ENCODE measurements at places on chromosomes 4 and X. TPM values are rescaled to one million over a fixed set of nuclear protein-coding genes. Genes with fewer than 3 reads are reported as not detected.
A peak's percentile ranks its signal among the peaks of the same experiment; 100 is the strongest.

- no peaks in the 10 kb centered on the region for H3K36me3 ChIP-seq
- peak within 1 kb of the TSS; percentile 99 for H3K27ac ChIP-seq
- H3K27me3 ChIP-seq: no peaks in the 10 kb centered on the region
- peak; percentile 91 for DNase-seq
Observed at GRCh38 chr4:76305971-76306881, at the start of gene STBD1. STBD1 (plus strand) TSS chr4:76306733; CDS start chr4:76306770, 37 bp downstream.

DNA sequence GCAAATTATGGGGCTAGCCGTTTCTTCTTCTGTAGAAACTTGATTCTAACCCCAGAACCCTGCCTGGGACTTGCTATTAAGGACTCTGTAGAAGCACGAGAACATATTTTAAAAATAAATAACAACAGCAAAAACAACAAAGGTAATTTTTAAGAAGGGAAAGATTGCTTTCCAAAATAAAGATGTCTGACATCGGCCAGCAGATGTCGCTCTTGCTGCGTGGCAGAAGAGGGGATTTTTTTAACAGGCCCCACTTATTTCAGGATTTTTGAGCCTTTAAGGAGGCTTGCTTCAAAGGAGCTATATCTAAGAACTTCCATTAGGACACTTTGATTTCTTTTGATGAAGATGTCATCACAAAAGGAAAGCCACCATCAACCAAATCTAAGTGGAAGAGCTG lies 62.8 kb upstream of the EGFL6 start:
- no peaks in the 10 kb centered on the region for H3K27me3 ChIP-seq
- no peaks in the 10 kb centered on the region for H3K4me1 ChIP-seq
- no peak overlapping the region for H3K27ac ChIP-seq
- H3K4me3 ChIP-seq: no peak overlapping the region

DNA sequence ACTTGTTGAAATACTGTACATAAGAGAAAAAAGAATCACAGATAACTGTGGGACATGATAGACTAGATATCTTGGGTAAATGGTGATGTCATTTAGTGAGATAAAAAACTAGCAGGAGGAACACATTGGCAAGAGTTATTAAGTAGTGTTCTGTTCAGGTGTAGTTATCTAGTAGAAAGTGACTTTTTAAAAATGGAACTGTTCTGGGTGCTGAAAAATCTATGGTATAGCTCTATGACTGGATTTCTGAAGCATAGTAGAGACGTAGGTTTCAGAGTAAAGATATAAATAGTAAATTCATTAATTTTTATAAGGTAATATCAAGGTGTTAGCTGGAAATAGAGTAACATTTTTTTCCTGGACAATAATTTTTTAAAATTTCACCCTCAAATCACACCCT lies 225.1 kb upstream of the UGT8 start:
- H3K36me3 ChIP-seq: no peaks in the 10 kb centered on the region
- no peaks in the 10 kb centered on the region for H3K4me1 ChIP-seq
- H3K27me3 ChIP-seq: no peaks in the 10 kb centered on the region
- H3K4me3 ChIP-seq: no peak overlapping the region

- DNase-seq: no peak
- no peak overlapping the region for H3K4me3 ChIP-seq
- no peaks in the 10 kb centered on the region for H3K4me1 ChIP-seq
- no peak overlapping the region for H3K27ac ChIP-seq
- H3K27me3 ChIP-seq: no peaks in the 10 kb centered on the region
Observed at GRCh38 chrX:110167952-110168451, 149.9 kb downstream of the AMMECR1 start.

GRCh38 chrX:81229901-81230300 lies 28.0 kb downstream of the SH3BGRL start:
- no peak overlapping the region for H3K27ac ChIP-seq
- no peak overlapping the region for H3K4me3 ChIP-seq
- no peaks in the 10 kb centered on the region for H3K4me1 ChIP-seq

DNA sequence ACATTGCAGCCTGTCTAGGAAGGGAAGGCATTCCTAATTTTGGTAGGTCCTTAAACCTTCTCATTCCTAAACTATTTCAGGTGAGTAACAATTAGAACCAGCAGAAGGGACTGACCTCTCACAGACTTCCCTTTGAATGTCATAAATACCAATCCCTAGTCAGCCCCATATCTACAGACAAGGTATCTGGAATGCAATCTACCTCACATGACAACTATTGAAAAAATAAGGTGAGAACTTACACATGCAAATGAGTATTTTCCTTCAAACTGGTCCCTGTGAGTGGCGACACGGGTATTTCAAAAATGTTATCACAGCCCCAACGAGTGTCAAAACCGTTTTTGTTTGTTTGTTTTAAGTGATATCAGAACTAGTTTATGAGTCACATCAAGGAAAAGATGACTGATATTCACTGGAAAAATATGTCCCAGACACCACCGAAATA lies 102.4 kb upstream of the VCX2 start:
- no peaks in the 10 kb centered on the region for H3K27me3 ChIP-seq
- H3K4me3 ChIP-seq: no peak overlapping the region
- no peaks in the 10 kb centered on the region for H3K4me1 ChIP-seq
- DNase-seq: no peak
- H3K27ac ChIP-seq: no peak overlapping the region

GRCh38 chrX:129719931-129720530 lies 18.7 kb upstream of the XPNPEP2 start:
- DNase-seq: no peak
- H3K36me3 ChIP-seq: no peaks in the 10 kb centered on the region
- no peaks in the 10 kb centered on the region for H3K4me1 ChIP-seq
- H3K4me3 ChIP-seq: no peak overlapping the region
- H3K27me3 ChIP-seq: no peaks in the 10 kb centered on the region

GRCh38 chrX:102832661-102833060 lies 104.4 kb upstream of the RAB40AL start:
- no peak overlapping the region for H3K4me3 ChIP-seq
- peak; percentile 32 for DNase-seq
- no peaks in the 10 kb centered on the region for H3K36me3 ChIP-seq
- no peaks in the 10 kb centered on the region for H3K4me1 ChIP-seq
- no peaks in the 10 kb centered on the region for H3K27me3 ChIP-seq
- H3K27ac ChIP-seq: no peak overlapping the region

GRCh38 chrX:39815631-39816030 lies 282.1 kb downstream of the BCOR start:
- no peaks in the 10 kb centered on the region for H3K36me3 ChIP-seq
- H3K4me3 ChIP-seq: no peak overlapping the region
- peaks cover 10% of the 10 kb centered on the region for H3K4me1 ChIP-seq
- H3K27me3 ChIP-seq: peaks cover 14% of the 10 kb centered on the region
- H3K27ac ChIP-seq: no peak overlapping the region
- DNase-seq: no peak

GRCh38 chrX:53660004-53660403 lies 26.5 kb downstream of the HUWE1 start:
- H3K36me3 ChIP-seq: no peaks in the 10 kb centered on the region
- H3K27ac ChIP-seq: no peak overlapping the region
- DNase-seq: no peak
- H3K4me1 ChIP-seq: no peaks in the 10 kb centered on the region
- H3K4me3 ChIP-seq: no peak overlapping the region

DNA sequence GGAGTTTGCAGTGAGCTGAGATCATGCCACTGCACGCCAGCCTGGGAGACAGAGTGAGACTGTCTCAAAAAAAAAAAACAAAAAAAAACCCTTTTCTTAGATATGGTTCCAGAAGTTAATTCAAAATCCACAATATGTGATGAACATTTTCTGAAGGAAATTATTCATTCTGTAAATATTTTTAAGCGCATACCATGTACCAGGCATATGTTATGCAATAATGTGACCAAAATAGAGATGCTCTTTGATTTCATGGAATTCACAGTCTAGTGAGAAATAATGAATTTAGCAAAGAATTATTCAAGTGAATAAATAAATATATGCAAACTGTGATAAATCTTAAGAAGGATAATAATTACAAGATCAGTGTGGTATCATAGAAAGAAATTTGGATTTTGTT lies 174.7 kb downstream of the GC start:
- H3K27me3 ChIP-seq: no peaks in the 10 kb centered on the region
- H3K27ac ChIP-seq: peak overlapping the region; percentile 74
- no peak overlapping the region for H3K4me3 ChIP-seq
- H3K36me3 ChIP-seq: no peaks in the 10 kb centered on the region
- no peak for DNase-seq

DNA sequence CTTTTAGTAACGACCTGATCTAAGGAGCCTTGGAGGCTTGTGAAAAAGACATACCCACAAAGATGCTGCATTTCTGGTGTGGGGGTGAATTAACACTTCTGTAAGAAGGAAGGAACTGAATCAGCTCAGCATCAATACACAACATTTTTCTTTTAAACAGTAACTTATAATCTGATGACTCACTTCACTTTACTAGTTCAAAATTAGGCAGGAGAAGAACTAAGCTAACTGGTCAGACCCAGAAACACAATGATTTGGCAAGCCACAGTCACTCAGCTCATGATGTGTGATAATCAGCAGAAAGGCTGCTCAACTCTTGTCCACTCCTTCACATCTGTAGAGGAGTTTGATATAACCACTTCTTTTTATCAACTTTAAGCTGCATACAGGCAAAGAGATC lies 4.6 kb downstream of the MMAA start:
- H3K4me1 ChIP-seq: peaks cover 9% of the 10 kb centered on the region
- H3K36me3 ChIP-seq: no peaks in the 10 kb centered on the region
- no peak overlapping the region for H3K4me3 ChIP-seq
- H3K27ac ChIP-seq: no peak overlapping the region
- DNase-seq: no peak

DNA sequence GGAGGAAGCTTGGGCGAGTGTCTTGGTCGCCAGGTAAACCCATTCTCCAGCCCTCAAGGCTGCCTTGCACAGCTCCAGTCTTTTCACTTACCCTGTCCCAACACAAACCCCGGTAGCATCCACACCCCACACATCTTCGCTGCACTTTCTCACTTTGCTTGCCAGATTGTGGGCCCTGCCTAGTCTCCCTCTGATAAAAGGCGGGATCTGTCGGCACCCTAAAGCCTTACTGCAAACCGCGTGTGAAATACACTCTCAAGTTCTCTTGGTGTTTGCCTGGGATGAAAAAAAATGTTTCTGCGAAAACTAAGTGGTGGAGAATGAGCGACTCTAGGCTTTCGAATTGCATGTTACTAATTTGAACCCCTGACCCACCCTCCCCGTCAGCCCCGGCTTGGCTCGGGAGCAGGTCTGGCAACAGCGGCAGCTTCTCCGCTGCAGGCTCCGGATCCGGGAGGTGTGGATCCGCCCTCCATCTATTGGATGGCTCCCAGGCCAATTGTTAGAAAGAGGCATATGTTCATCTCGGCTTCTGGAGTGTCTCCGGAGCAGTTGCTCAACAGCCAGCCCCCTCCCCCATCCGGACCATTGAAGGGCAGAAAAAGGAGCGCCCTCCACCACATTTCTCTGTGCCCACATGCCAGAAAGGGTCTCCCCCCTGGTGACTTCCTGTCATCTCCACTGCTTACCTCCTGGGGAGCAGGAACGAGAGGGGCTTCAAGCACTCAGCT lies 3.0 kb upstream of the CITED1 start:
- peaks cover 12% of the 10 kb centered on the region for H3K4me1 ChIP-seq
- no peak overlapping the region for H3K4me3 ChIP-seq
- H3K36me3 ChIP-seq: no peaks in the 10 kb centered on the region
- H3K27ac ChIP-seq: no peak overlapping the region
- peak; percentile 69 for DNase-seq

DNA sequence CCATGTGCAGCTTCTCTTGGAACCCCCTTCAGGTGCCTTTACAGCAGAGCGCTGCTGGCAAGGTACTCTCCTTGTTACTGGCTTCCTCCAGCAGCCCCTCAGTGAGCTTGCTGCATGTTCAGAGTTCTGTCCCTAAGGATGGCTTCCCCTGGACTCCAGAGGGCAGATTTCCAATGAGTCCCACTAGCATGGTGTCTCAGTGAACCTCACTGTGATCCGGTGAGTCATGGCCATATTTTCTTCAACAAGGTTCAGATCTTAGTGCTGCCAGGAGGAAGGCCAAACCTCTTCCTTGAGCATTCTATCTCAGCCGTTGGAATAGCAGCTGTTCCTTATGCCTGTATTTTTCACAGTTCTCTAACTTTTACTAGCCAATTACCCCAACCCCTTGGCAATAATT lies 98.8 kb downstream of the CASK start:
- no peak overlapping the region for H3K27ac ChIP-seq
- peak; percentile 12 for DNase-seq
- no peaks in the 10 kb centered on the region for H3K27me3 ChIP-seq
- no peaks in the 10 kb centered on the region for H3K36me3 ChIP-seq
- no peak overlapping the region for H3K4me3 ChIP-seq

DNA sequence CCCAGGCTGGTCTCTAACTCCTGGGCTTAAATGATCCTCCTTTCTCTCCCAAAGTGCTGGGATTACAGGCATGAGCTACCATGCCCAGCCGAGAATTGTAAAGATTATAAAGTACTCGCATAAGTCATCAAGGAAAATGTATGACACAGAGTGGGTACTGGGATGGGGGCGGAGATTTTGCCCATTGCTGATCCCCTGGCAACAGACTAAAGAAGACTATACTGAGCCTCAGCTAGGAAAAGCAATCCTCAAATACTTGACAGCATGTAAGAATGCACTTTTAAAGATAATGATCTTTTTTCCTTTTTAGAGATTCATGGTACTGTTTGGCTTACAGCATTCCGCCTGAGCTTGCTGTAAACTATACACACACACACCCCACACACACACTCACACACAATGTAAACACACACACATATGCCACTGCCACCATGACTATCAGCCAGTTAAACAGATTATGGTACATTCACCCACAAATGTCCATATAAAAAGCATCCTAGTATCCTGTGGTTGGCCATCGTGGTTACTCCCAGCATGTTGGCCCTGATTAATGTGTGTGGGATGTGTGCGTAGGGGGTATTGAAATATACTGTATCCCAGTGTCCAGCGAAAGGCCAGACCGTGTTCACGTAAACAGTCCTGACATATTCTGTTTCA lies 113.0 kb downstream of the AMELX start:
- H3K27ac ChIP-seq: peak overlapping the region; percentile 40
- H3K4me1 ChIP-seq: peaks cover 6% of the 10 kb centered on the region
- no peak overlapping the region for H3K4me3 ChIP-seq
- H3K27me3 ChIP-seq: no peaks in the 10 kb centered on the region
- no peak for DNase-seq

DNA sequence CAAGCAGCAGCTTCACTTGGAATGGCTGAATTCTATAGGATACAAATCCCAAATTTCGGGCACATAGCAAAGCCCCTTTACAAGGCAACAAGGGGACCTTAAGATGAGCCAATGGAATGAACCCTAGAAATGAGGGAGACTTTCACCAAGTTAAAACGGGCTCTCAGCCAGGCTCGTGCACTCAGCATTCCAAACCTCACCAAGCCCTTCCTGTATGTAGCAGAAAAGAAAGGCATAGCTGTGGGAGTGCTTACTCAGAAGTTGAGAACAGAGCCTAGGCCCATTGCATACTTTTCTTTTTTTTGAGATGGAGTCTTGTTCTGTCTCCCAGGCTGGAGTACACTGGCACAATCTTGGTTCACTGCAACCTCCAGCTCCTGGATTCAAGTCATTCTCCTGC lies 10.8 kb upstream of the HERC5 start:
- DNase-seq: no peak
- no peaks in the 10 kb centered on the region for H3K4me1 ChIP-seq
- no peaks in the 10 kb centered on the region for H3K36me3 ChIP-seq

Gene CCDC149
- 13.3 TPM for total RNA-seq

Gene SMIM31
- total RNA-seq: 0.43 TPM

Gene GAGE1
- not detected for total RNA-seq
